Posterior cingulate gyrus (tissue), 11 donors: ENCODE measurements at places on chromosomes 6 and 20.

- DNase-seq, result no peak
Measured at GRCh38 chr6:165274611-165275010, 34.8 kb downstream of the C6orf118 start.

DNA sequence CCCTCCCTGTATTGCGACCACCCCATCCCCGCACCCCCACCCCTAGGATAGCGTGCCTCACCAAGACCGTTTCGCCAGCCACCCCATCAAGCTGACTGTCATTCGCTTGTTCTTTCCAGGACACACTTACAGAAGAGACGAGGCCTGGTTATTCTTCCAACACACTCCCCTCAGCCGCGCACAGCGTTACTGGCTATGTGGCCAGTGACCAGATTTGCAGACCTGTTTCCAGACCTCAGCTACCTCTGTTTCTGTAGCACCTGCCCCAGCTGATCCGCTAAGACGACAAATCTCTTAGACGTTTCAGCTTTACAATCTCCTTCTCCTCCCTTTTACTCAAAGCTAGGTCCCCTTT is 26.1 kb downstream of the HLA-F start:
- no peak for DNase-seq

GRCh38 chr6:44464527-44465310 is 77.2 kb downstream of the CDC5L start:
- DNase-seq, result no peak

GRCh38 chr6:87027021-87027420 is 67.9 kb downstream of the CGA start:
- no peak for DNase-seq

GRCh38 chr6:30810813-30811339 is 66.5 kb upstream of the IER3 start:
- no peak for DNase-seq

DNA sequence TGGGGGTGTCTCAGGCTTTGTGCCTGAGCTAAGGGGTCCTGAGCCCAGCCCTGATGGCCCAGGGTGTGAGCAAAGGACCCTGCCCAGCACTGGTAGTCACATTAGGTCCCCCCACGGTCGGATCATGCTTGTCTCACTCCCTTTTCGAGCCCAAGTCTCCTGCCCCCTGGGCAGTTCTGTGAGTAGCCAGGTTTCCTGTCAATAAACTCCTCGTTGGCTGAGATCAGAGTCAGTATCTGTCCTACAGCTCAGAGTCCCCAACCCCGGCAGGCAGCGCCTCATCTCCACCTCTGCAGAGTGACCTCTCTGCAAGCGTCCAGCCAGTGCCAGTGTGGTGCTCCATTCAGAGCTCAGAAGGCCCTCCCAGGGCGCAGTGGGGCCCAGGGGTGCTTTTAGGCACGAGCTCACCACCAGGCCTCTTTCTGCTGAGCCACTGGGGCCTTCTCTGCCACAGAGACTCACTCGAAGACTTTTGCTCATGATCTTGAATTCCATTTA is 93.7 kb upstream of the PMEPA1 start:
- DNase-seq, result no peak

GRCh38 chr6:29964518-29964886 is 22.2 kb downstream of the HLA-A start:
- no peak for DNase-seq

GRCh38 chr6:39225543-39225942 is 3.7 kb downstream of the KCNK5 start:
- no peak for DNase-seq

DNA sequence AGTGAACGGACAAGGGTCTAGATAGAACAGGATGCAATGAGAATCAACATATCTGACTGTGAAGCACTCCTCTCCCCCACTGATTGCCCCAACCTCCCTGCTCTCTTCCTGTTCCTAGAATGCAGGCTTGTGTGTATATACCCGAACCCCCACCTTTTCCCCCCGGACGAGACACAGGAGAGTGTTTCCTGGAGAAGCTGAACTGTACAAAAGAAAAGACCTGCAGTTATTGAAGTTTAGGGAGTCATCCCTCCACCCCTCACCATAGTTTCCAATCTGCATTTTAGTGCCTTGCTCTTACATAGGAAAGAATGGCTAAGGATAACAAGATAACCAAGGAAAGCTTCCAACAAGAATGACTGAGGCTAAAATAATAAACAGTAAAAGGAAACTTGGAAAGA is 55.5 kb upstream of the PDE10A start:
- DNase-seq, result no peak

DNA sequence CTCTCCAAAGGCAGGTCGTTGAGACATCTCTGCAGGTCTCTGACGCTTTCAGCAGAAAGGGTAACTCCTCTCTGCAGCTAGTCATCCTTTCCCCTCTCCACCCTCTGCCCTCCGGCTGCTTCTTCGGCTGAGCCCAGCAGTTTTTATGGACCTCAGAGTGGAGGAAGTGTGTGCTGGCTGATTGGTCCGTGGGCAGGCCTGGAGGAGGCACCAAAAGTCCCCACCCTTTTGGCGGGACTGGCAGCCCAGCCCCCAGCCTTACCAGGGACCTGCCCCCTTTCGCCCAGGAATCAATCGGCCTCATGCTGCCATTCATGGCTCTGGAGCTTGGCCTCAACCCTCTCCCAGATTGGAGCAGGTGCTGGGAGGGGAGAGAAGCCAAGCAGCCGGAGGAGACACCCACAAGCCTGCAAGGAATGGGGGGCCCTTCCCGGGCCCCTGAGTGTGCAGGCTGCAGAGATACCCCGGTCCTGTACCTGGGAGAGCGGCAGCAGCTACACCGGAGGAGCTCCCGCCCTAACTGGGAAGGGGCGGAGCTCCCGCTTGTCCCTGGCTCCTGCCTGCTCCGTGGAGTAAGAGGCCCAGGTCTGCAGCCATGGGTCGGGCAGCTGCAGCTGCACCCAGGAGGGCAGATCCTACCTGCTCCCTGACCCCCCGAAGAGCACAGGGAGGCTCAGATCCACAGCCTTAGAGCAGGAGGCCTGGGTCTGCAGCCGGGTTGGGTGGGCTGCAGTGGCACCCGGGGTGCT is 170.3 kb upstream of the SOX4 start:
- no peak for DNase-seq

- no peak for DNase-seq
Measured at GRCh38 chr6:125899726-125900182, 56.8 kb upstream of the HINT3 start.

DNA sequence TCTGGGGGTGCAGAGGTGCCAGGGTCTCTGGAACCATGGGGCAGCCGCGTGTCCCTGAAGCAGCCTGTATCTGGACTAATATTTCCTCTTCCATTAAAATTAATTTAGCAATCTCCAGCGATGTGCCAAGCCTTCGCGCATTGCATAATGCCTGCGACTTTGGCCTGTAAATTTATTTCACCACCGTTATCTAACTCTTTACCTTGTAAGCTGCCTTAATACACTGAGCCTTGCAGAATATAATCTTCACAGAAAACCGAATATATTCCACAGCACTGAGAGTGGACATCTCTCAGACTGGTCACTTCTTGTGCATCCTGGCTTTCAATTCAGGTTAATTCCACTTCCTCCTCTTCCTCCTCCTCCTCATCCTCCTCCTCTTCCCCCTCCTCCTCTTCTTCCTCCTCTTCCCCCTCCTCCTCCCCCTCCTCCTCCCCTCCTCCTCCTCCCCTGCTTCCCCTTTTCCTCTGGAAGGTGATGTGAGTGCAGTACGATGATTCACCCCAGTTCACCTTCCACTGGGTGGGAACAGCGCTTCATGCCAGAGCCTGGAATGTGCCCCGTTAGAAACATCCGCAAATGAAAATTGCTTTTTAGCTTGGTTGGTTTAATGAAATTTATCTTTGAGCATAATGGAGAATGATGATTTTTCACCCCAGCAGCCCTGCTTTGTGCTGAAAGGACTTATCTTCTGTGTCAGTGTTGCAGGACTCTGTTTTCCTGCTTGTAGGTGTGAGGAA is 101.4 kb downstream of the CDH4 start:
- no peak for DNase-seq

DNA sequence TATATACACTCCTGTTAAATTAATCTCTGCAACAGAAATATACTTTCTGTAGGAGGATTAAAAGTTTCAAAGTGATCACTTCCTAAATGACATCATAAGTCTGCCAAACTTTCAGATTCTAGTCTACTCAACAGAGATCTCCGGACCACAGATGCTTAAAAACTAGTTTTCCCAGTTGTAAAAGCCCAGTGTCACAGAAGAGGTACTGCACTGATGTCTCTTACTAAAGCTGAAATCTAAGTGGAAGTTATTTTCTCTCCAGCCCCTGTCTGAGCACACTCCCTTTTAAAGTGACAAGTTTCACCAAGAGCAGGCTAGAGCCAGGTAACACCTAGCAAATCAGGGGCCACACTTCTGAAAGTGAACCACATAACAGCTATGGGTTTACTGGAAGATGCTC is 71.6 kb upstream of the DST start:
- no peak for DNase-seq

DNA sequence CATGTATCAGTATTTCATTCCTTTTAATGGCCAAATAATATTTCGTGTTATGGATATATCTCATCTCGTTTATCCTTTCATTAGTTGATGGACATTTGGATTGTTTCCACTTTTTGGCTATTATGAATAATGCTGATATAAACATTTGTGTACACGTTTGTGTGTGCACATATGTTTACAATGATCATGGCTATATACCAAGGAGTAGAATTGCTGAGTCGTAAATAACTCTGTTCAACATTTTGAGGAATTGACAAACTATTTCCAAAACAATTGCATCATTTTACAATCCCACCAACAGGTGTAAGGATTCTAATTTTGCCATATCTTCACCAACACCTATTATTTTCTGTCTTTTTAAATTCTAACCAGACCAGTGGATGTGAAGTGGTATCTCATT is 26.3 kb upstream of the PNRC1 start:
- DNase-seq, result no peak

- DNase-seq, result no peak
Measured at GRCh38 chr6:155628306-155628705, 172.7 kb upstream of the NOX3 start.

GRCh38 chr6:117451671-117452070 is 25.9 kb upstream of the ROS1 start:
- DNase-seq, result no peak

GRCh38 chr6:169990095-169991030 is 238.9 kb downstream of the ERMARD start:
- peak; percentile 49 for DNase-seq

DNA sequence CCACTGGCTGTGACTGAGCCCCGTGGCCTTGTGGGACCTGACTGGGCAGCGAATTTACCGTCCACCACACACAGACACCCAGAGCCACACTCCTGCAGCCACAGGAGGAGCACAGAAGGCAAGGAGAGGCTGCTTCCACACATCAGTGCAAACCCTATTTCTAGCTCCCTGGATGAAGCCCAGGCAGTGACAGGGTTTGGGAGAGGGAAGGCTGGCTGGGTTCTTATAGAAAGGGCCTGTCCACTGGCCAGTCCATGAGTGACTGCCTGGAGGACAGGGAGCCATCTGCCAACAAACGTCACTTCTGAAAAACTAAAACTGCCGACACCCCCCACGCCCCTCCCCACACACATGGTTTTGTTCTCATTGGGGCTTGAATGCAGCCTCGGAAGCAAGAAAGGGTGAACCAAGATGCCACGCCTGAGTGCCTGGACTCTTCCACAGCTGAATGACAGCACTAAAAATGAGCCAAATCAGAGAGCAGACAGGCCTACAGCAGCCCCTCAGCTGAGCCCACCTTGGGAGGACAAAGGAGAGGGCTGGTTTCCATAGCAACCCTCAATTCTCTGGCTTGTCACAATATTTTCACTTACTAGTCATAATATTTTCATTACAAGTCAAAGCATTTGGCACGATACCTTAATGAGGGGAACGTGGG is 38.4 kb downstream of the RRBP1 start:
- peak; percentile 37 for DNase-seq

GRCh38 chr20:38377039-38377685 is 30.9 kb downstream of the LBP start:
- peak; percentile 11 for DNase-seq

GRCh38 chr20:6501061-6501460 is 266.4 kb upstream of the BMP2 start:
- no peak for DNase-seq

DNA sequence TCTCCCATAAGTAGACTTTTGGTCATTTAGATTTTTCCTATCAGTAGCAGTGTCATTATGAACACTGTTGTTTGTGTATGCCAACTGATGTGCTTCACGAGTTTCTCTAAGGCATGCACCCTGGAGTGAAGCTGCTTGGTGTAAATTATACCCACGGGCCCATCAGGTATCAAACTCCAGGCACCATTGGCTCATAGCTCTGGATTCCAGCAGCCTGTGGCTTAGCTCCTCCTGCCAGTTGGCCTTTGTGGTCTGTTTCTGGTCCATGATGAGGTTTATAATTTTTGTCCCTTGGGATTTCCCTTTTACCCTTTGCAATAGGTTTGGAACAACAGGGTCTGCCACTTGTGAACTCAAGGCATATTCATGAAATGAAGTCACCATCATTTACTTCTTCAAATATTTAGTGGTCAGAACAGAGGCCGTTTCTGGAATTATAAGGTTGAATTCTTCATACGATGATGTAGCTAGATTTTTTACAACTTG is 350.5 kb downstream of the PRL start:
- no peak for DNase-seq

DNA sequence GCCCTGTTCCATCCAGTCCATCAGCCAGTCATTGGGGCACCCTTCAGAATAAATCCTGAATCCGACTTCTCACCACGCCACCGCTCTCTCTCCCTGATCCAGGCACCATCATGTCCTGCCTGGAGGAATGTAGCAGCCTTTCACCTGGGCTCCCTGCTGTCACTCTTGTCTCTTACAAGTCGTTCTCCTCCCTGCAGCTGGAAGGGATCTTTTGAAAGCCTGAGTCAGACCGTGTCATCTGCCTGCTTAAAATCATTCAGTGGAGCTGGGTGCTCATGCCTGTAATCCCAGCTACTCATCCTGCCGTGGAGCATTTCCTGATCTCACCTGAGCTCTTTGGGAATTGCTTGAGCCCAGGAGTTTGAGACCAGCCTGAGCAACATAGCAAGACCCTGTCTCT is 19.2 kb upstream of the KCNG1 start:
- DNase-seq, result no peak

GRCh38 chr6:3744211-3744900 is 7.2 kb downstream of the PXDC1 start:
- no peak for DNase-seq

- DNase-seq, result no peak
Measured at GRCh38 chr6:113010196-113010989, 663.3 kb downstream of the RFPL4B start.

GRCh38 chr6:121531658-121532169 is 96.3 kb downstream of the GJA1 start:
- DNase-seq, result no peak

- DNase-seq, result no peak
Measured at GRCh38 chr6:113734982-113735381, 122.2 kb upstream of the MARCKS start.

GRCh38 chr6:46381057-46381456 is 110.2 kb downstream of the RCAN2 start:
- DNase-seq, result no peak

GRCh38 chr6:4853782-4854511 is 77.7 kb downstream of the CDYL start:
- DNase-seq, result no peak

GRCh38 chr6:73455865-73456629 is 4.0 kb upstream of the CGAS start:
- no peak for DNase-seq
